HT-29 (cell line): ENCODE measurements at places on chromosomes 7 and 10.

DNA sequence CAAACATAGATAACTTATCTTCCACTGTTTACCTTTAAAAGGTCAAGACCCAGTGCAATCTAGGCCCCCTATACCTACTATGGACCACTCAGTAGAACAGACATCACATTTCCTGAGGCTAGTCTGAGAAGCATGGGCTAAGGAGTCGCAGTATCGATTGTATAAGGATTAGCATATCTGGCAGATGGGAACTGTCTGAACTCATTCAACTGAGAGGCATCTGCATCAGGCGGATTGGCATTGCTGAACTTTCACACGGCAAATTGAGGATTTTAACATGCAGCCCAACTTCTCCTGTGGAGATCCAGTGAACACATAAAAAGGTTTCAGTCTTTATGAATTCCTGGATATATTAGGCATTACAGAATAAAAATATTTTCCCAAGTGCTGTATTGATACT, 89.1 kb upstream of the LRGUK start:
- no peak for DNase-seq

DNA sequence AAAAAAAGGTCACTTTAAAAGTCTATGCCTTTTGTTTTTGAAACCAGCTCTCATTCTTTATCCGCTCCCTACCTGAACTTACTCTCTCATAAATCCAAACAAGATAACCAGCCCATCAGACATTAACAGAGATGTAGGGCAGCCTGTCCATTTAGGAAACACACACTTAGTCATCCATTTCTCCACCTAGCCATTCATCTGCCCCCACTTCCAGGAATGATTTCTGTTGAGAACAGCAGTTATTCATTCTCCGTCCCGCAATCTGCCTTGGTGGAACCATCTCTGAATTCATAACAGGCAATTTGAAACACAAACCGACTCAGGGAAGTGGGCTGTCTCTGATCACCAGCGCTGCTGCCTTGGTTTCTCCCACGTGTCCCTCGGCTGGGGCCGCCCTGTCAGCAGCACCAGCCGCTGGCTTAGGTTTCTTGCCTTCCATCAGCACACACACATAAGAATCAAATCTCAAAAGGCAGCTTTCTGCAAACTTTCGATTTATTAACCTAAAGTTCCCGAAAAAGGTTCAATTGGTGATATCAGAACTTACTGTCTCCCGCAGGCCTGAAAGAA, 528.2 kb upstream of the NRP1 start:
- DNase-seq = no peak

GRCh38 chr7:70634610-70635068, 497.3 kb upstream of the GALNT17 start:
- no peak for DNase-seq

DNA sequence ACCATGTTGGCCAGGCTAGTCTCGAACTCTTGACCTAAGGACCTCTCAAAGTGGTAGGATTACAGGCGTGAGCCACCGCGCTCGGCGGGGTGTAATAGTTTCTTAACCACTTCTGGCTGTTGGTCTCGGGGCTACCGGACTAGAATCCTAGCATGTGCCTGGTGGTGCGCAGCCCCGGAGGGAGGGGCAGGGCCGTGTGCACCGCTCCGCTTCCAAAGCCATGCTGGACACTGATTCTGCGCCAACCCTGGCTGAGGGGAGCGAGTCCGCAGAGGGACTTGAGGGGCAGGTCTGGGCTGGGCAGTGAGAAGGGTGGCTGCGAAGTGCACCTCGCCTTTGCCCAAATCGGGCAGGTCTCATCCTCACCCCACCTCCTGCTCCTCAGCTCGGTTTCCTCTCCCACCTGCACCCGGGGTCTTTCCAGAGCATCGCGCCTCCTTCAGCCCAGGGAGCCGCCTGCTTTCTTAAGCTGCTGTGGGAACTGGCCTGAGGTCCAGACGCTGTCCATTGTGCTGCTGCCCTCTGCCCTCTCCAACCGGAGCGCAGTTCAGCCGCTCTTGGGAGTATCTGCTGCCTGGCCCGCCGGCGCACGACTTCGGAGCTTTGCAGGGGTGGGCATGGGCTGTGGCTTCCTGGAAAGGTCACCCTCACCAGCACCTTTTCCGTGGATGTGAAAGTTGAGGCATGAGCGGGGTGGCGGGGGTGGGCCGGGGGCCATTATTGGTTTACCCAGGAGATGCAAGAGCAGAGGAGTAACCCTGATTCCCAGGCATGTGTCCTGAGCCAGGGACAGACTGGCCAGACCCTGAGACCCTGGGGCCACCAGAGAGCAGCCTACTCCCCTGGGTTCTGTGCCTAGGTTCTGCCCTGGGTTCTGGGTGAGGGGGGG, 422.6 kb upstream of the NUPR2 start:
- no peak for DNase-seq

DNA sequence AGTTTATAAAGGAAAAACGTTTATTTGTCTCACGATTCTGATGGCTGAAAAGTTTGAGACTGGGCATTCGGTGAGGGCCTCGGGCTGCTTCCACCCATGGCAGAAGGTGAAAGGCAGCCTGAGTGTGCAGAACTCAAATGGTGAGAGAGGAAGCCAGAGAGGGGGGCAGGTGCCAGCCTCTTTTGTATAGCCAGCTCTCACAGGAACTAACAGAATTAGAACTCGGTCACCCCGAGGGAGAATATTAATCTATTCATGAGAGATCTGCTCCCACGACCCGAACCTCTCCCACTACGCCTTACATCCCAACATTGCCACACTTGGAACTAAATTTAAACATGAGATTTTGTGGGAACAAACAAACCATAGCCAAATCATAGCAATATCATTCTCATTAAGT, 112.6 kb downstream of the ZPBP start:
- no peak for DNase-seq

- no peak for DNase-seq
These were observed 239.2 kb upstream of the GLI3 start for GRCh38 chr7:42476255-42476654.

DNA sequence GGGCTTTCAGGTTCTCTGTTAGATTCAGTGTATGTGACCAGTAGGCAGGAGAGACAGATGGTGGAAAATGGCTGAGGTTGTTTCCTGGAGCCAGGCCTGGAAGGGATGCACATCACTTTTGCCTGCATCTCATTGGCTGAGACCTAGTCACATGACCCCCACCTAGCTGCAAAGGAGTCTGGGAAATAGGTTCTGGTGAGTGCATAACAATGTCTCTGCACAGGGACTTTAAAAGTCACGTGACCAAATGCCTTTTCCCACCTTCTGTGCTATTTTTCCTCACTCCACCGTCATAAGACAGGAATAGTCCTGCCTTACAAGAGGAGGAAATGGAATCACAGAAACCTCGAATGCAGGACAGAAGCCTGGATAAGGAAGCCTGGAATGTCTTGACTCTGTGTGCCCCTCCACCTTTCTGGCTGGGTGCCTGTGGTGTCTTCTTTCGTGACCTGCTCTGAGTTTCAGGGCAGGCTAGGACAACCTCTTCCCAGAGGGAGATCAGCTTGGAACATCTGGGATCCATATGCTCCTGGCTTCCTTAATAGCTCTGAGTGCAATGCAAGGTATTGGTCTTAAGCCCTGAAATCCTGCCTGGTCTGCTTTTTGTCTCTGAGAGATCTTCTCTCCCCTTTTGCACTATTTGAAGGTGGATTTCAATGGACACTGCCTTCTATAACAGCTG, 139.9 kb upstream of the ZNF438 start:
- no peak for DNase-seq

GRCh38 chr7:115297656-115298055, 375.8 kb downstream of the MDFIC start:
- DNase-seq = peak; percentile 66

DNA sequence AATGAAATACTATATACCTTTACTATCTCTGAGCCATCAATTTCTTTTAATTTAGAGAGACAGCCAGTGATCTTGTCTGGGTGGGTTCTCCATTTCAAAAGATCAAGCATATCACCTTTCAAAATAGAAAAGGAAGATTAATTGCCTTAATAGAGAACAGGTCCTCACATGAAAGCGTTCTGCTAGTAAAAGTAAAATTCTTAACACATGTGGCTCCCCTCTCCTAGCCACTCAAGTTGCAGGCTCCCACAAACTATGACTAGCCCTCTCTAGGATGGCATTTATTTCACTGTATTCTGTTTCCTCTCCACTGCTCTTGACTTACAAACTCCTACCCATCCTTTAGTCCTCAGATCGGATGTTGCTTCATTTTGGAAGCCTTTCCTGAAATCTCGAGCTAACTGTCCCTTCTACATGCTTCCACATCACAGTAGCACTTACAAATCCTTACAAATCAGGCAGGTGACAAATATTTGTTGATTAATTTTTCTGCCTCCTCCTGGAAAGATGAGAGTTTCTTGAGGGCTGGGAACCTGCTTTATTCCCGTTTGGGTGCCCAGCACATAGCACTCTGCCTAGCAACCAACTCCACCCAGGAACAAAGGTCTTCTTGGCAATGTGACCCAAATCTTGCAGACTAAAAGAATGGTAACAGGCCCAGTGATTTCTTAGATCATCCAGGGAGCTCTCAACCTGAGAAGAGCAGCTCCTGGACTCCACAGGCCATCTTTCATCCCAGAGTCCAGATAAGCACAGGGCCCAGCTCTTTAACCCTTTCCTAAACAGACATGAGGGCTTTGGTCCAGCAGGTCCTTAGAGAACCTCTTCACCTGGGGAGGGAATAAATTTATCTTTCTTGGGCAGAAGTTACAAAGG, 310.4 kb upstream of the IMMP2L start:
- peak; percentile 9 for DNase-seq

DNA sequence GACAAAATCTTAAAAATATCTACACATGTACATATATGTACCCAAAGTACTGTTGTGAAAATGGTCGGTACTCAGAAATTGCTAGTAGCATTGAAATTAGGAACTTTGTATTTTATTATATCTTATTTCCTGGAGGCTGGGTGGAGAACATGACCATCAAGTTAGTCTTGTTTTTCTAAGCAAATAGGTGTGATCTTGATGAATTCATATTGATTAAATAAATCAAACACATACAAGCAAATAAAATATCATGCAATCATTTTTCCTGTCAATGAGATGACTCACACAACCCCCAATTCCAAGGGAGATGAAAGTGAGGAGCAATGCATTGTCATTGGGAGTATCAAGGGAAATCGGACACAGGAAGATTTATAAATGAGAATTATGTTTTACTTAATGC, 18.0 kb downstream of the VSTM2A start:
- no peak for DNase-seq

GRCh38 chr10:26675873-26676257, 21.6 kb upstream of the PDSS1 start:
- no peak for DNase-seq

GRCh38 chr10:48604991-48605508, at the start of gene ARHGAP22:
ARHGAP22 (minus strand) TSS chr10:48605073; CDS start chr10:48604796, 277 bp downstream.
- no peak for DNase-seq

- DNase-seq = no peak
These were observed 206.4 kb downstream of the KCNMA1 start for GRCh38 chr10:77431209-77431611.

GRCh38 chr10:107727767-107728317, 563.3 kb upstream of the SORCS1 start:
- DNase-seq = peak; percentile 12

DNA sequence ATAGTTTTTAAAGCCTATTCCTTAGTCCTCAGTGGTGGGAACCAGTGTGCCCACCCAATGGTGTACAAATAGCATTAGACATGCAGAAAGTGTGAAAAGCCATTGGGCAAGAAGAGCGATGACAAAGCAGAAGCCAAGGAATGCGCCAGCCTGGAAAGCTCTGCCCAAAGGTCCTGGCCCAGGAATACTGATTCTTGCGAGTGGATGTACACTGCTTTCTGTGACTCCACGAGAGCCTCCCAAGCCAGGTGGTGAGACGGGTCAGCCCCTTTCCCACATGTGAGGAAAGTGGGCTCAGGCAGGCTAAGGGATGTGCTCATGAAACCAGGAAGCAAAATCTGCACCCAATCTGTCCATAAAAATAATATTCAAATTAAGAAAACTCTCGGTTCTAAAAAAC, 106.6 kb downstream of the ADCY1 start:
- no peak for DNase-seq

GRCh38 chr7:92880212-92881090, 44.1 kb upstream of the CDK6 start:
- DNase-seq = peak; percentile 58
